Psoas muscle (tissue), 8 donors: ENCODE measurements at places on chromosomes 7 and 10. TPM values are rescaled to one million over a fixed set of nuclear protein-coding genes. Genes with fewer than 3 reads are reported as not detected.

DNA sequence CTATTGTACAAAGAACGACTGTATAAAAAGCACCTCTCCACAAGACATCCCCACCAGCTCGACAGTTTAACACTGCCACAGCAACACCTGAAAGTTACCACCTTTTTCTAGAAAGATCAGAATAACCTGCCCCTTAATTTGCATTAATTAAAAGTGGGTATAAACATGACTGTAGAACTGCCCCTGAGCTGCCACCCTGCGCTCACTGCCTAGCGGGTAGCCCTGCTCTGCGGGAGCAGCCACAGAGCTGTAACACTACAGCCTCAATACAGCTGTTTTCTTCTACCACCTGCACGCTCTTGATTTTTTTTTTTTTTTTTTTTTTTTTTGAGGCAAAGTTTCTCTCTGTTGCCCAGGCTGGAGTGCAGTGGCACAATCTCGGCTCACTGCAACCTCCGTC is 140.9 kb downstream of the PARD3 start:
- no peak for DNase-seq

- DNase-seq: no peak
Measured at GRCh38 chr10:821322-821721, 110.2 kb downstream of the LARP4B start.

DNA sequence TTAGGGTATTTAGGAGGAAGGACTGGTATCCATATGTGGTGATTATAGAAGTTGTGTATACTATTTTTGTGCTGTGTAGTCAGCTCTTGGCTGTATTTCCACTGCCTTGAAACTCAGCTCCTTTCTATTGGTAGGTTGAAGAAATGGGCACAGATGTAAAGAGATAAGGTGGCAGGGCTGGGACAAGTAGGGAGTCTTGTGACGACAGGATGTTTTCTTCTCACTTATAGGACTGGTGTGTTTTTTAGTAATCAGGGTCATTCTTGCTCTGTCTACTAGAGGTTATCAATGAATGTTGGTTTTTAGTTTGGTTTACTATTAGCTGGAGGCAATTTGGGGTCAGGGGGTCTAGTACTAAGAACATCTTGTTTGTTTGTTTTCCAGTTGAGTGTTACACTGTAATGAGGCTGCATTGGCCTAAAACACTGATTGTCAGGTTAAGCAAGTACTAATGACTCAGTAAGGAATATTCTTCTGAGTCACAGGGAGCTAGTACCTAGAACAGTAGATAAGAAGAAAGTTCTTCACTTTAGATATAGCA is 11.8 kb downstream of the UBN2 start:
- no peak for DNase-seq

Gene IL6
- polyA plus RNA-seq: 4.1 TPM

Gene IFIT2
- 1.3 TPM for polyA plus RNA-seq
